CD4-positive, alpha-beta T cell treated with Interleukin-17A for 1 hour (primary cell): ENCODE measurements at places on chromosomes 5 and 9.

- DNase-seq = no peak
Measured at GRCh38 chr9:29203244-29203930, 1630.1 kb upstream of the C9orf72 start.

- no peak for DNase-seq
Measured at GRCh38 chr5:150402901-150403342, 9.8 kb downstream of the CD74 start.

DNA sequence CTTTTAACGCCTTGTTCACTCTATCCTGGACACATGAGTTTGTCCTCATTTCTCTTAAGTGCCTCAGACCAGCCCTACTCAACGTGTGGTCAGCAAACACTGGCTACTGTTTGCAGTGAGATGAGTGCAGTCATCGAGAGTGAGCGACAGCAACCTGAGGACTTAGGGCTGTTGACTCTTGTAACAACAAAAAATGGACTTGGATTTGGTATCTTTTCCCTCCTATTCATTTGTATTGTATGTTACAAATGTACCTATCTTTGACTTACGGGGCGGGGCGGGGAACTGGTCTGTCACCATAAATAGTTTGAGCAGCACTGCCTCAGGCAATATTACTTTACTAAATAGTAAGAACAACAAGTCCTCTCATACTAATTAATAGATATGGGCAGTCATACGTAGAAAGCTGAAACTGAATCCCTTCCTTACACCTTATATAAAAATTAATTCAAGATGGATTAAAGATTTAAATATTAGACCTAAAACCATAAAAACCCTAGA lies 84.1 kb downstream of the TLE1 start:
- no peak for DNase-seq

DNA sequence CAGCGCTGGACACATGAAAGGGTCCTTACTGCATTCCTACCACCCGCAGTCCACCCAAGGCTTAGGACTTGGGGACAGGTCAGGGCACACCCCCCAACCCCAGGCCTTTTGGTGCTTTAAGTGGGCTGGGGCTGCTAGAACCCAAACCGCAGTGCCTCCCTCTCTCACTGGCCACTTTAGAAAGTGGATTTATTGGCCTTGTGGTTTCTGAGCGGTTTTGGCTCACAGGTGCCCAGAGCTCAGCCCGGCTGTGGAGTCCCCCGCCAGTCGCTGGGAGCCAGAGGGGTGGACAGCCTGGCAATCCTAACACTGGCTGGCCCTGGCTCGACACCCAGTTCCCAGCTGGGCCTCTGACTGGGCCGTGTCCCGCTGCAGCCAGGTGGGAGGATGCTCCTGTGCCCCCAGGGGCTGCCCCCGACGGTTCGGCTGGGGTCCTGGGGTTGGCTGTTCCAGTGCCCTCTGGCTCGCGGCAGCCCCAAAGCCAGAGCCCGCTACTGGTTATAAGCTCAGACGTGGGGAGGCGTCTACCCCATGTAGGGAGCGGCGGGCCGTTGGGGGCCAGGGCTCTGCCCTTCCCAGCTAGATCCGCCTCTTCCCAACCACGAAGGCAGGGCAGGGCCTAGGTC lies 65.2 kb upstream of the RNU6ATAC start:
- DNase-seq = no peak

DNA sequence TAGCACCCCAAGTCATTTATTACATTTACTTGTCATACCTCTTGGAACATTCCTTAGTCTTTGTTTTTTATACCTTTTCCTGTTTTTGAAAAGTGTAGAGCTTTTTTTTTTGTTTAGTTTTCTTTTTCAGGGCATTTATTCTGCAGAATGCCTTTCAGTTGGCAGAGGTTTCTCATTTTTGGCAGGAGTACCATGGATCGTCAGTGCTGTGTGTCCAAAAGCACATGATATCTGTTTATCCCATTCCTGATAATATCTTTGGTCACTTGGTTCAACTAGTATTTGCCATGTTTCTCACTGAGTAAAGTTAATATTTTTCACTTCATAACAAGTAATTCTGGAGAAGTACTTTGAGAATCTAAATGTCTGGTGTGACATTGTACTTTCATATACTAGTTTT lies 10.7 kb downstream of the OGN start:
- DNase-seq = no peak

GRCh38 chr9:3415906-3416305 lies 109.9 kb downstream of the RFX3 start:
- DNase-seq = no peak

DNA sequence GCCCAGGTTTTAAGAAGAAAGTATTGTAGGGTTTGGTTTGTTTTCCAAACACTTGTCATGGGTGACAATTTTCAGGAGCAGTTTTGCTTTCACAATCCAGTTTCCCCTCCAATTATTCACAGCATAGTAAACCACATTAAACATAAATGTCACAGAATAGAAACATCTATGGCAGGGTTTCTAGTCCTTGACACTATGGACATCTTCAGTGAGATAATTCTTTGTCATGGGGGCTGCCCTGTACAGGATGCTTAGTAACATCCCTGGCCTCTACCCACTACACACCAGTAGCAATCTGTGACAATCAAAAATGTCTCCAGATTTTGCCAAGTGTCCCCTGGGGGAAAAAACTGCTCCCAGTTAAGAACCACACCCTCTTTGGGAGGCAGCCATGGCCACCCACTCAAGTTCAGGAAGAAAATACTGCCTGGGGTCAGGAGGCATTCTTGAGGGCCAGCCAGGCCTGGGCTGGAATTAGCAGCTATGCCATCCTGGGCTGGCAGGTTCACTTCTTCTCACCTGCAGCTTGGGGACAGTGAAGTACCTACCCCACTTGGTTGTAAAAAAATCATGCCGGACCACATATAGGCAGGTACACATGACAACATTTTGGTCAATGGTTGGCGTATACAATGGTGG lies 116.3 kb downstream of the HSD17B3 start:
- DNase-seq = no peak
